ENCODE measurements at places on chromosomes 16 and 17.

DNA sequence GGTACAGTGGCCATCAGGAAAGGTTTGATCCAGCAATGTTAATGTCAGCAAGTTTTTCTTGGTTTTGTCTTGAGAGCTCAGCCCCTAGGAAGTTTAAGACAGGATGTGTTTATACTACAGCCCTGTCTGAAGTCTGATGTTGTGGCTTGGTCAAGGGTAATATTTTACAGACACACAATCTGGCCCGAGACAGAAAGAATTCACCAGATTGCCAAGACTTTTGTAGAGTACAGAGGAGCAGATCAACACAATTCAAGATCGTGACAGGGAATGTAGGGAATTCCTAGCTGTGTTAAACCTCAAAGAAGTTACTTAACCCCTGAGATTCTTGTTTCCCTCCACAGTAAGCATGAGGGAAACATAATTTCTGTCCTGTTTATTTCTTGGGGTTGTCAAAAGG is 63.1 kb downstream of the SHISA9 start:
- no peak for DNase-seq

GRCh38 chr16:16075488-16076422 is 126.3 kb downstream of the ABCC1 start:
- DNase-seq: no peak

DNA sequence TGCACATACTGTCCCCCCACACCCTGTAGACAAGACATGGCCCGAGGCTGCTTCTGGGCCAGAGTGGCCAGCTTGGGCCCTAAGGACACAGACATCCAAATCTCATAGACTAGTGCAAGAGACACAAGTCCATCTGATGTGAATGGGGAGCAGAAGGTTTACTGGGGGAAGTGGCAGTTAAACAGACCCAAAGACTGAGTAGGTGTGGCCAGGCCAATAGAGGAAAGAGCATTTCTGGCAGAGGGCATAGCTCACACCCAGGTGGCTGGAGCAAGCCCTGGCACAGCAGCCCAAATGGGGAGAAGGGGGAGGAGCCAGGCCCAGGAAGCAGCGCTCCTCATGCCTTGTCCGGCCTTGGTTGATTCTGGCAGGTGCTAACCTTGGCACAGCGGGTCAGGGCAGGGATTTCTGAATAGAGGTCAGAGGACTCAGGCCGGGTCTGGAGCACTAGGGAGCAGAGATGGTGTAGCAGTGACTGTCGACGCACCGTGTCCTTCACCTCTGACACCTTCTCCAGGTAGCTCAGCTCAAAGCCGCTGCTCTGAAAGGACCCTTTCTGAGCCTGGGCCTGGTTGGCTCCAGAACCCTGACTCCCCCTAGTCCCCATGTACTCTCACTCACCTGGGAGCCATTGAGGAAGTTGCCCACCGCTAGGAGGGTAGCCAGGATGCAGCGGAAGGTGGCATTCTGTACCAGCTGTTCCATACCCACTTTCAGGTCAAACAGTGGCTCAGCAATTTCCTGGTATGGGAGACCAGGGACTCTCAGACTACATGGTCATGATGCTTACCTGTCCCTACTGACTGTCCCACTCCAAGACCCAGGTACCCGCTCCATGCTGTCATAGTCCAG is 4.1 kb downstream of the TMEM208 start:
- DNase-seq: no peak

DNA sequence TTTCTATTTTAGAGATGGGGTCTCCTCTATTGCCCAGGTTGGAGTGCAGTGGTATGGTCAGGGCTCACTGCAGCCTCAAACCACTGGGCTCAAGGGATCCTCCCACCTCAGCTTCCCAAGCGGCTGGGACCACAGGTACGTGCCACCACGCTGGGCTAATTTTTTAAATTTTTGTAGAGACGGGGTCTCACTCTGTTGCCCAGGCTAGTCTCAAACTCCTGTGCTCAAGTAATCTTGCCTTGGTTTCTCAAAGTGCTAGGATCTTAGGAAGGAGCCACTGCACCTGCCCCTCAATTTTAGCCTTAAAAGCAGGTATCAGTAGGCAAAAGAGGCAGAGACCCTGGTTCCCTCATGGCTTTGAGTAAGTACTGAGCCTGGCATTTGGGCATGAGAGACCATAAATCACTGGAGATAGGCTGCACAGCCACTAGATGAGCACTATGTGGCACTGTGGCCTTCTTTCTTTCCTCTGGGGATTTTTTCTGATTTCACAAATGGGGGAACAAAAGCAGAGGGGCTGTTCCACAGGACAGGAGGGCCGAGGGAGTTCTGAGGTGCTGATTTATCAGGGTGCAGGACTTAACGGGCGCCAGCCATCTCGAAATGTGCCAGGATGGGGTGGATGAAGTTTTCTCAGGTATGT is 82.2 kb downstream of the PLXDC1 start:
- no peak for DNase-seq

DNA sequence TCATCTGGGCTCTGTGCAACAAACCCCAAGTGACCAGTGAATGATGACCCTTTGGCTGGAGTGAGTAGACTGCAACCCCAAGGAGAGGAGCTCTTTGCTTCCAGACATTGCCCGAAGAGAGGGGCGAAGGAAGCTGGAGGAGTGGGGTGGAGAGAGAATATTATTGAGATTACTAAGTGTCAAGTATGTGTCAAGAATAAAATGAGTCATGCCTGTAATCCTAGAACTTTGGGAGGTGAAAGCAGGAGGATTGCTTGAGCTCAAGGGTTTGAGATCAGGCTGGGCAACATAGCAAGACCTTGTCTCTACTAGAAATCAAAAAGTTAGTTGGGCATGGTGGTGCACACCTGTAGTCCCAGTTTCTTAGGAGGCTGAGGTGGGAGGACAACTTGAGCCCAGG is 142.0 kb upstream of the CCL2 start:
- no peak for DNase-seq

DNA sequence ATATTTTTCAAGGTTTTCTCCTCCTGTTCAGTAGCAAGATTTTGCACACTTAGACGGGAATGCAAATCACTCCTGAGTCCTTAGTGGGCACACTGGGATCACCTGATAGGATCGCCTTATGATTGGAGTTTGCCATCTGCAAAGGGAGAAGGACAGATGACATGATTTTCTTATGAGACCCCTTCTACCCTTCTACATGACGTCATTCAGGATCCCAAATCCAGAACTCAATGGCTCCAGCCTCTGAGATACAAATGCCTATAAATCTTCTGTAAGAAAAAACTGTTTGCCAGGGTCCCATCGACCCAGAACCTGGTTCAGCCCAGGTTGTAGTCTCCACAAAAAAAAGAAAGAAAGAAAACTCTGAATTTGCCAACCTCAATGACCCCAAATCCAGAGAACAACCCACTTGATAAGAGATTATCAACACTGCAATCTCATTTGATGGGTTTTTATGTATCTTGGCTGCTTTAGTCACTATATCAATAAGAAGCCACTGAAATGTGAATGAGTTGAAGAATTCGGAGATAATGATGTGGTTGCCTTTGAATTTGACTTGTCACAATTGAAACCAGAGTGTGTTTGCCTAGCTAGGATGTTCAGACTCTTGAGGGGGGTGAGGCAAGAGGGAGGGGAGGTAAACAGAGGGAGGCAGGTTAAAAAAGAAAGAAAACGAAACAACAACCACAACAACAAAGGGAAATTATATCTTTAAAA is 6.7 kb downstream of the ZNF423 start:
- no peak for DNase-seq

DNA sequence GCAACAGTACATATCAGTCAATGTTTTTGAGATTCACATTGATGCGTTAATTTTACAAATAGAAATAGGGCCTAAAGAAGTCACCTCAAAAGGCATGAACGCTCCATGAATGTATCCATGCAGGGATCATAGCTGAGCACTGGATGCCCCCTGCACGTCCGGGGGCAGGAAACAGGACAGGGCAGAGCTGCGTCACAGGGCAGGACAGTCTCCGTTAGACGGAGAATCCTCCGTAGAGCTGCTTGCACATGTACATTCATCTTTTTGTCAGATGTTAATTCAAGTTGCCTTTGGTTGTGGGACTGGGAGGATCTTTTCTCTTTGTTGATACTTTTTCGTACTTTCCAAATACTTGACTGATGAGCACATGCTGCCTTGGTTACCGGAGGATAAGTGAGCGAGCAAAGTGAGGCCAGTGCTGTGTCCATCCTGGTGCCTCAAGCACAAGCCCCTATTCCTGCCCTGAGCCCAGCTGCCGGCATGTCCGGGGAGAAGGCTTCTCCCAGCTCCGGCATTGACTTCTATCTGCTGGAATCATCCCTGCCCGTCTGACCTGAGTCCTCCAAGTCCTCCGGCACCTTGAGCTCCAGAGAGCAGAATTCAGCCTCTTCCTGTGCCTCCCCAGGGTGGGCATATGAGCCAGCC is 15.0 kb downstream of the GAA start:
- no peak for DNase-seq

DNA sequence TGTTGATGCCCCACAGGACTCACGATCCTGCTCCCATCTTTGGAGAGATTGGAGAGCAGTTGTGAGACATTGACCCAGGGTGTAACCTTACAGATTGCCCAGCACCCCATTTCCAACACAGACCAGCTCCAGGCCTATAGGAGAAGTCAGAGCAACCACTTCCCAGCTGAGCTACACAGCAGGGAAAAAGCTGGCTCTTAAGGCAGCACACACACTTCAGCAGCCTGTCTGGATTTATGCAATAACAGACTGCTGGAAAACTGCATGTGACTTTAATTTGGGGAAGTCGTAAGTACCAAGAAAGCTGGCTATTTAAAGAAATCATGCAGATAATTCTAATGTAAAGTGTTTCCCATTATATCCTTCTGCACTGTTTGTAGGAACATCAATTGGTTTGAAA is 30.8 kb downstream of the NOG start:
- DNase-seq: no peak

DNA sequence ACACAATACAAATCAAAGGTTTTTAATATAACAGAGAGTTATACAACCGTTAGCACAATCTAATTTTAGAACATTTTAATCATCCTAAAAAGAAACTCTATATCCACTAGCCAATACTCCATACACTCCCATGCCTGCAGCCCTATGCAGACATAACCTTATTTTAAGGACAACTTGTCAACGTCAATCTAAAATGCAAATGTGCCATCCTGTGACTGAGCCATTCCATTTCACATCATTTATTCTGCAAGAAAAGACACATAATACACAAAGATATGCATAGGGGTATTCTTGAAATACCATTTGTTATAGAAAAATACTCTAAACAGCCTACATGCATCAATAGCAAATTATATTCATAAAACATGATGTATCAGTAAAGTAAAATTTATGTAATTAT is 106.7 kb downstream of the CEP112 start:
- DNase-seq: no peak

- no peak for DNase-seq
Observed at GRCh38 chr16:69412287-69412686, 12.1 kb upstream of the CYB5B start.

- no peak for DNase-seq
Observed at GRCh38 chr17:35890774-35891155, 10.6 kb upstream of the CCL5 start.

DNA sequence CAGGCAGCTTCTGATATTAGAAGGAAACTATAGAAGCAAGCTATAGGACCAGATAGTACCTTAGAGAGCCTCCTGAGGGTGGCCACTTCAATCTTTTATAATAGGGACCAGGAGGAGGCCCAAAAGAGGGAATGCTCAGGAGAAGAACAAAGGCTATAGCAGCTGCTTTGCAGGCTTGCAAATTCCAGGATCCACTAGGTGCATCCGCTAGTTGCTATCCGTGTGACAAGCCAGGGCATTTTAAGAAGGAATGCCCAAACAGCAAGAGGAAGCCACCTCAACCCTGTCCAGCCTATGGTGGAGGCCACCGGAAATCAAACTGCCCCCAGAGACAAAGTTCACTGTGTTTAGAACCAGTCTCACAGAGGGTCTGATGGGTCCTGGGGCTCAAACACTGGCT is 192.6 kb upstream of the KIF2B start:
- no peak for DNase-seq

GRCh38 chr17:35241520-35241919 is 1.4 kb upstream of the SLFN5 start:
- no peak for DNase-seq

Measured in cortex of kidney (tissue), 1 donor.